Fibroblast of skin of right quadriceps (primary cell): ENCODE measurements at places on chromosomes 11 and 22.
A peak's percentile ranks its signal among the peaks of the same experiment; 100 is the strongest.

- DNase-seq = no peak
Measured at GRCh38 chr22:38613588-38613987, 42.6 kb downstream of the FAM227A start.

DNA sequence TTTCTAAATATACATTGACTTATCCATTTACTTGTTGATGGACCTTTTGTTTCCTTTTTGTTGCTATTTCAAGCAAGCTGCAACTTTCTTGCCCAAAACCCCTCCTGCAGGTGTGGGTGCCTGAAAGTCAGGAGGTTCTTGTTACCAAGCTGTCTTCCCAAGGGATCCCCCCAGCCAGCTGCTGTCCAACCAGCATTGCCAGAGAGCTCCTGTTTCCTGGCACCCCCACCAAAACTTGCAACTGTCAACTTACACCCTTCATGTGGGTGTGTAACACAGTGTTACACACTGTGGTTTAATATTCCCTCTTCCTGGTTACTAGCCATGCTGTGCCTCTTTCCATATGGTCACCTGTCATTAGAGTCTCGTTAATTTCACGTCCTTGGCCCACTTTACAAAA lies 1.6 kb upstream of the KRTAP5-1 start:
- no peak for DNase-seq

DNA sequence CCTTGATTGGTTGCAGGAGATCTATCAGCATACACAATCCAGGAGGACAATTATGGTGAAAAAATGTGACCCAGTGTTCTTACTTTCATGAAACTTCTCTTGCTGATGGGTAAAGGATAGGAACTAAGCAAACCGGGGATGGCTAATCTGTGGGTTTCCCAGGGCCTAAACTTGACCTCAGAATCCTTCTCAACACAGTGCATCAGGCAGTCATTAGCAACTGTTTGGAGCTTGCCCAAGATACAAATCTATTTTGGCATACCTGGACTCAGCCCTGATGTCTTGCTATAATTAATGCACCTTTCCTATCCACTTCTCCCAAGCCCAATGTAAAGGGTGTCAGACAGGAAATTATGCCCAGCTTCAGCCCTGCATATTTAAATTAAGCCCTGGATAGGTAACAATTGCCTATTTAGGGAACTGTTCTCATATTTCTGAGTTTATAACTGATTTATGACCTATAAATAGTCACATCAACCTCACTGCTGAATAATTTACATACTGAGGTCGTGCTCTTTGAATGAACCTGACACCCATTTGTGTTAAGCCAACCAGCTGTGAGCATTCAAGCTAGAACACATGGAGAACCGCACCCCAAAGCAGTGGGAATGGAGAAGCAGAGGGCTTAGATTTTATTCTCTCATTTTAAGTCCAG lies 9.2 kb upstream of the PHF21A start:
- no peak for DNase-seq

GRCh38 chr11:35064114-35064800 lies 74.7 kb upstream of the CD44 start:
- DNase-seq = peak; percentile 97

GRCh38 chr22:50622723-50623327 lies 5.1 kb downstream of the ARSA start:
- DNase-seq = no peak

- no peak for DNase-seq
Measured at GRCh38 chr22:30773919-30774318, 79.2 kb downstream of the OSBP2 start.

- peak; percentile 39 for DNase-seq
Measured at GRCh38 chr11:14359501-14360031, 583 bp upstream of the RRAS2 start.

DNA sequence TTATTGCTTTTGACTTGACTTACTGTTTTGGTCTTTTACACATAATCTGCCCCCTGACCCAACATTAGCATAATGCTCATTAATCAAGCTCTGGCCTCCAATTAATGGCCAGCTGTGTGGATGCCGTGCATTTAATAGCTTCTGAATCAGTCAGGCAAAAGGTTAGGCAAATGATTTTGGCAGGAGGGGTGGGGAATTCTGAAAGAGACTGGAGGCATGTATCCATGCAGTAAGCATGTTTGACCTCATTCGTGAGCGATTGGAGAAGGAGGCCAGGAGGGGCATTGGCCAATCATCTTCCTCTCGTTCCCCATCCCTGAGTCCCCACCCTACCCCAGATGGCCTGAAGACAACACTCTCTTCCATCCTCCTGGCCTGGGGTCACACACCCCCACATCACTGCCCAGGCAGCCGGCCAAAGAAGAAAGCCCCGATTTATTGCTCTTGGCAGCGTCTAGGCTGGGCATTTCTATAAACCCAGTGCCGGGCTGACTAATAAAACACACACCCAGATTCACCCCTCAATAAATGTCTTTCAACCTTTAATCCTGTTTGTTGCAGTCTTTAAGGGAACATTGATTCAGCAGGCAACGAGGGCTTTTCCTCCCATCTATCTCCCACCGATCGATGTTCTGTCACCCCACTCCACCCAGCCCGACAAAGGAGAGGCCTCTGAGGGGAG lies 150.0 kb downstream of the OPCML start:
- DNase-seq = no peak

GRCh38 chr11:61489833-61490721 lies 18.5 kb upstream of the LRRC10B start:
- no peak for DNase-seq

- DNase-seq = no peak
Measured at GRCh38 chr11:134025082-134025429, 43.8 kb upstream of the JAM3 start.

DNA sequence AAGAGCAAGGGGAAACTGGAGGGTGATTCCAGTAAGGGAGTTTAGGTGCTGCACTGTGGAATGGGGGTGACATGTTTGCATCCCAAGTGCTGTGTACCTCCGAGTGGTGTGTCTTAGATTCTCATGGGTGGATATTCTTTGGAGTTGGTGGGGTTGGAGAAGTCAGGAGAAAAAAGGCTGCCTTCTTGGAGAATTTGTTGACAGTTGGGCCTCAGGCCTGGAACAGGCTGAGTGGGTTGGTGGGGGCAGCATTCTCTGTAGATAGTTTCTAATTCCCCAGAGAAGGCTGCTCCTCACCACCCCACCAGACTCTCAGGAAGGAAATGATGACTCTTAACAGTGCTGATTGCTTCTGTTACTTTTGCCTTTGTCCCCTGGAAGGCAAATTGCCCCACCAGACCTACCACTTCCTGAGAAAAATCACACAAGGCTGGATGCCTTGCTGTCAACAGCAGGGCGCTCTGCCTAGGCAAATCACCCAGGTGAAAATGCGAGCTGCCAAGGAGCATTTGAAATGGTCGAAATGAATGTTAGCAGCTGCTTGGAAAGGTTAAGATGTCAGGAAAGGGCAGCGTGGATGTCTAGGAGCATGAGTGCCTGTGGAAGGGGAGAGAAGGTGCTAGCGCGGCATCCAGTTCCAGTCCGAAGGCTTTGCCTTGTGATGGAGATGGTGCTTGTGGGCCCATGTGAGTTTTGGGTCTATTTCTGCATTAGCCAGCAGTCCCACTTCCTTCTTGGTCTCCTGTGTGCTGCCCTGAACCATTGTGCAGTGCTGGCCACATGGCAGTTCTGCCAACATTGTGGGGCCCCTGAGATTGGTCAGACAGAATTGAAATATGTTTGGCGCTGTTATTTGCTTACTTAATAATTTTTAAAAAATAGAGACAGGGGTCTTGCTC lies 29.7 kb upstream of the SORL1-AS1 start:
- peak; percentile 57 for DNase-seq

- DNase-seq = no peak
Measured at GRCh38 chr22:22856885-22857606, 30.6 kb upstream of the IGLL5 start.

GRCh38 chr11:24093375-24093774 lies 403.5 kb upstream of the LUZP2 start:
- no peak for DNase-seq

DNA sequence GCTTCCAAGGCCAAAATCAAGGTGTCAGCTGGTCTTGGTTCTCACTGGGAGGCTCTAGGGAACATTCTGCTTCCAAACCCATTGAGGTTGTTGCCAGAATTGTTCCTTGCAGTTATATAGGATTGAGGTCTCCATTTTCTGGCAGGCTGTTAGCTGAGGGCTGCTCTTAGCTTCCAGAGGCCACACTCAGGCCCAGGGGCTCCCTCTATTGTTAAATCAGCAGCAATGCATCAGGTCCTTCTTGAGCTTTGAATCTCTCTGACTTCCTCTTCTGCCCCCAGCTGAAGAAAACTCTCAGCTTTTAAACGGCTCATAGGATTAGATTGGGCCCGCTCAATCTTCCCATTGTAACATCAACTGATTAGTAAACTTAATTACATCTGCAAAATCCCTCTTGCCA lies 39.3 kb upstream of the BSX start:
- DNase-seq = peak; percentile 49

- peak; percentile 55 for DNase-seq
Measured at GRCh38 chr22:45731041-45731797, 59.6 kb downstream of the ATXN10 start.

GRCh38 chr11:97815667-97816066 lies 1205.1 kb upstream of the CNTN5 start:
- peak; percentile 14 for DNase-seq

GRCh38 chr22:39955675-39956074 lies 4.5 kb upstream of the TMA7B start:
- no peak for DNase-seq

- DNase-seq = peak; percentile 43
Measured at GRCh38 chr11:19929655-19930054, 217.0 kb downstream of the NAV2 start.

DNA sequence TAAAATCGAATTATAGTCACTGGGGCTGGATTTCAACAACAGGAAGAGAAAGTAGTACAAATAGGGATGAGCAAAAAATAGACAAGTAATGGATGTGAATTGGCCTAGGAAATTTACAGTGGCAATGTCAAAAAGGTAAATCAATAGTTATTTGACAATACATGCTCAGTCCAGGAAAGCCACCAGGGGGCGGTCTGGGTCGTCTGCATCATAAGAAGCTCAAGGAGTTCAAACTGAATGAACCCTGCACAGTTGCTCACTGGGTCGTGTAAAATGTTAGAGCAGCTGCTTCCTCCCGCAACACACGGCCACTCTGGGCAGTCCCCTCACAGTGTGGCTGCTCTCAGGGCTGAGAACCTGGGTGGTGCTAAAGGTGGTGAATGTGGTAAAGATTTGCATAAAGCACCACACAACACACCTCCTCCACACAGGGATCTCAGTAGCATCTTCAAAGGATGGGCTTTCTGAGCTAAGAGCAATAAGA lies 85.9 kb downstream of the ZNF280B start:
- DNase-seq = peak; percentile 42

- peak; percentile 63 for DNase-seq
Measured at GRCh38 chr11:132177106-132177505, 806.7 kb downstream of the NTM start.

DNA sequence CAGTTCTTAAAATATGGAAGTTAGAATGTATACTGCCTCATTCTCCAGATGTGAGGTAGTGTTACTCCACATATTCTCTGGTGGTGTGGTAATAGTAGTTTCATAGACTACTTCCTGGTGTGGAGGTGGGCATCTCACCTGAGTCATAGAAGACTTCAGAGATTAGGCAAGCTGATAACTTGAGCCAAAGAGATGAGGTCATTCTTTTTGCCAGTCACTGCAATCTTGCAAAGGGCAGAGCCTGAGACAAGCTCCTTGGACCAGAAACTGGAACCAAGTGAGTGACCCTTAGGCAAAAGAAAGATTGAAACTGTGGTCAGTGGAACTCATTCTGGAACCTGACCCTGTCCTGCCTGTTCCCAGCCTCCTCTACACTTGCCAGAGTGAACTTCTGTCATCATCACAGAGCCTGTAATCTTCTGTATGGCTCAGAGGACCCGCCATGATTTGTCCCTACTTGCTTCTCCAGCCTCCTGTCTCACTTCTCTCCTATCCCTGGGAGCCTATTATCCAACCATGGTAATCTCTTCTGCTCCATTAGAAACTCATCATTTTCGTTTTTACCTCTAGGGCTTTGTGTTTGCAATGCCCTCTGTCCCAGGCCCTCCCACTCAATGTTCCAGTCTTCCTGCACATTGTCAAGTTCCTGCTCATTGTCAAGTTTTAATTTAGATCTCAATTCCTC lies 10.6 kb upstream of the CCDC83 start:
- DNase-seq = peak; percentile 41
